Thoracic aorta (tissue), 2 donors: ENCODE measurements at places on chromosomes 3 and 15. TPM values are rescaled to one million over a fixed set of nuclear protein-coding genes. Genes with fewer than 3 reads are reported as not detected.

GRCh38 chr15:45091161-45091560 lies 22.8 kb downstream of the DUOX2 start:
- DNase-seq = no peak

- no peak for DNase-seq
Measured at GRCh38 chr15:71094137-71094536, 21.1 kb upstream of the THSD4 start.

DNA sequence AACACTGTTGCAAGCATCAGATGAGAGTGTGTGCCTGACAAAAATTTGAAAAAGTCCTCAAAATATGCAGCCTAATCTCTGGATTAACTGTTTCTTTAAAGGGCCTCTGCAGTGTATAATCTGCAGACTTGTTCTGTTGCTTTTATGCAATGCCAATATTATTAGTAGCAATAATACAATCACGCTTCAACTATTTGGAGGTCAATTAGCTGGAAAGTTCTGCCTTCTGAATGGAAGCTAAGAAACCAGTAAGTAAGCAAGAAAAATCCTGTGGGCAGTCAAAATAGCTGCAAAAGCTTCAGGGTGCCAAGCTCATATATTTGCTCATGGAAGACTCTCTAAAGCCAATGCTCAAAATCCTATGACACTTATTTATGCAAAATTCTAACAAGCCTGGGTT lies 153.2 kb upstream of the NR2F2 start:
- DNase-seq = no peak

DNA sequence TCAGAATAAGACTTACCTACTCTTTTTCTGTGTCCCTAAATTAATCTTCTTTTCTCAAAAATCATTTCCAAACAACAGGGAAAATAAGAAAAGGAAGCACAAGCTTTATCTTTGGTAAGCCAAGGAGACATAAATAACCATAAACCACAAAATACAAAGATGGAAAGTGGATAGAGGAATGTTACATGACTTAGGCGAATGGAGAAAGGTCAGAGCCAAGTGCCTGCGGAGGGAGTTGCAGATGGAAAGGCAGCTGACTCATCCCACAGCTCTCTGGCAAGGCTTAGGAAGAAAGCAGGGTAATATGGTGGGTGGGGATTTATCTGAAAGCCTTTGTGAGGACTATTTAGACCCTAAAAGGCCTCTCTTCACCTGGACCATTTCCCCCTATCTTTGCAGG lies 72.8 kb downstream of the GALK2 start:
- no peak for DNase-seq

GRCh38 chr3:10194328-10195071 lies 29.8 kb downstream of the IRAK2 start:
- DNase-seq = peak; percentile 62

DNA sequence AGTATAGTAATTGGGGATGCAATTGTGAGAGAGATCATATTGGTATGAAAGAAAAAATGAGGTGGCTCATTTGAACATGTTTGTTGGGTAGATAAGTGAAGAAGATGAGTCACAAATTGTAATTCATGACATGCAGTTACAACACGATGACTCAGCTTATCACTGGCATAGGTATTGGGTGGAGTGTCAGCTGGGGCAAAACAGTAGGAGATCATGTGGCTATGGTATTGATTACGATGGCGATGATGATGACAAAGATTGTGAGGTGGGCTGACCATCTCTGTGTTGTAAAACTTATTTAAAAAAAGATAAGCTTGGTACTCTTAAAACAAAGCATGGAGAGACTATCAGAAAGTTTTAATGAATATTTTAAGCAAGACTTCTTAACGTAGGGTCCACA lies 11.6 kb upstream of the DPH6 start:
- DNase-seq = no peak

- no peak for DNase-seq
Measured at GRCh38 chr3:122397201-122397600, 13.2 kb downstream of the FAM162A start.

GRCh38 chr3:51944451-51945021 lies 2.4 kb downstream of the PARP3 start:
- DNase-seq = no peak

DNA sequence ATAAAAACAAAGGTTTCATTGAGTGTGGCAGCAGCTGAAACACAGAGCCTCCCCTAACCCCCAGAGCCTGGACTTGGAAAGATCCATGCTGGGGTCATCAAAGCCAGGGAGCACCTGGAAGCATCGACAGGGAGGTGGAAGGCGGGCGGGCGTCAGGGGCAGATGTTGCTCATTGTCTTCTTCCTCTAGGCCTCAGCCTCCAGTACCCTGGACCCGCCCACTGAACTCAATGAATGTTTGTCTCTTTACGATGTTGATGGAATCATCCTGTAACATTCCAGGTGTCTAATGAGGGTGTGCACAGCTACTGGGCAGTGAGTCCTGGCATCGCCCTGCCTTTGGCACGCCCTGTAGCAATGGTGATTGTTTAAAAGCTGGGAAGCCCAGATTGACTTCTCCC lies 9.8 kb downstream of the GP5 start:
- DNase-seq = no peak

DNA sequence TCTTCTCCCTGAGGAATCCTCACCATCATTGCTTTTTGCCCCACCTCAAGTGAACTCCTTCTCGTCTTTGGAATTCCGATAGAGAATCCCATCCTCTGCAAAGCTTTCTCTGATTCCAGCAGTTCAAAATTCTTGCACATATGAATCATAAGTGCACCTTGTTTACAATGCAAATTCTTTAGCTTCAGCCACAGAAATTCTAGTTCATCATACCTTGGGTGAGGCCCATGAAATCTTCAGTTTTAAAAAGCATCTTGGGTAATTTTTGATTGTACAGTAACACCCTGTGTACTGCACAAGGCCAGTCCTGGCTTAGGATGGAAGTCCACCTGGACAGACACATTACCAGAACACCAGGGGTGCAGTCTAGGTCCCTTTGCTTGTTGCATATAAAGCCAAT lies 30.8 kb downstream of the MDFIC2 start:
- no peak for DNase-seq

GRCh38 chr3:114698146-114699105 lies 404.6 kb downstream of the TIGIT start:
- no peak for DNase-seq

DNA sequence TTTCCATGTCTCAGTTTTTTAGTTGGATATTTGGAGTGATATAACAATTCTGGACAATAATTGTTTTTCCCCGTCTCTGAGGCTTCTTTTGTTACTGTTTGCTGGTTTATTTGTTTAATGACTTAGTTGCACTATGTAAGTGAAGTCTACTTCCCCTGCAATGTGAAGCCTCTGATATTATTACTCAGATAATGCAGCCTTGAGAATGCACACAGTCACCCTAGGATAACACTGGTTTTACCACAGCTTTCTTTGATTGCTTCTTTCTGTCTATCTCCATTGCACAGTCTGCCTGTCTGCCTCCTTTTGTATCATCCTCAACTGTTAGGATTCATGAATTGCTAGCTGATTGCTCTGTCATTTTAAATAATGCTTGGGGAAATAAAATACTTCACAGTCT lies 208.7 kb upstream of the ROBO1 start:
- DNase-seq = no peak

DNA sequence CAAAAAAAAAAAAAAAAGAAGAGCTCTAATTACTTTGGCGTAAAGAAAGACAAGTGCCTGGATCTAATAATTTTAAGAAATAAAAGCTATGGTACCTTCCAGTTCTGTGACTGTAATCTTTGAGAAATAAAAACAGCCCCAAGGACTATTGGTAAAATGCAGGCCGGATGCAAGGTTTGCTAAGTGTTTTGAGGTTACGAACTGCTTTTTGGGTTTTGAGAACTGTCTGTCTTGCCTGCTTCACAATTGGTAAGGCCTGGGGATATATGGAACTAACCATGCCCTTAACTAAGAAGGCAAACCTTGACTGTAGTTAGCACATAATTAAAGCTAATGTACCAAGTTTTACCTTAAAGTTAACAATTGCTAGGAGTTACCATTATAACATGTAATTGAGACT lies 388.4 kb upstream of the CBLB start:
- no peak for DNase-seq

DNA sequence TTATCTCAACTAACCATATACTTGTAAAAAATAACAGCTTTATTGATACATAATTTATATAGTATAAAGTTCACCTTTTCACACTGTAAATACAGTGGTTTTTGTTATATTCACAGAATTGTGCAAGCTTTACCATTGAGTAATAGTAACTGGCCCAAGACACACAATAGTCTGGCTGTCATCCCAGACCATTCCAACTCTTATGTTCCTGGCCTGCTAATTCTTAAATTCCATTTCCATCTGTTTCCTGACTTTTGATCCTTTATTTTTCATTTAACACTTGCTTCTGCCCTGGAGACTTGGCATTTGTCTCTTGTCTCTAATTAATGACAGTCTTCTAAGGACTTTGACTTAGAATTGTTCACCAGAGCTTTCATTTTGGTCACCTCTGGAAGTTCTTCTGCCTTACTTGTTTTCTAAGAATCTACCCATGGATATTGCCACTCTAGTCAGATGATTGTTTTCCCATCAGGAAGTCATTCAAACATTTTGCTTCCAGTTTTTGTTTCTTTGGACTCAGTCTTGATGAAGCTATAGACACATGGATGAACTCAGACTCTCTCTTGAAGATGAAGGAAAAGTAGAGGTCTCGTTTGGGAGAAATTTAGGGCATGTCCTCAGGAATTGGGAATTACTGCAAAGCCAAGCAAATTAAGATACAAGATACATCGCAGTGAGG lies 27.2 kb upstream of the PLSCR4 start:
- no peak for DNase-seq

DNA sequence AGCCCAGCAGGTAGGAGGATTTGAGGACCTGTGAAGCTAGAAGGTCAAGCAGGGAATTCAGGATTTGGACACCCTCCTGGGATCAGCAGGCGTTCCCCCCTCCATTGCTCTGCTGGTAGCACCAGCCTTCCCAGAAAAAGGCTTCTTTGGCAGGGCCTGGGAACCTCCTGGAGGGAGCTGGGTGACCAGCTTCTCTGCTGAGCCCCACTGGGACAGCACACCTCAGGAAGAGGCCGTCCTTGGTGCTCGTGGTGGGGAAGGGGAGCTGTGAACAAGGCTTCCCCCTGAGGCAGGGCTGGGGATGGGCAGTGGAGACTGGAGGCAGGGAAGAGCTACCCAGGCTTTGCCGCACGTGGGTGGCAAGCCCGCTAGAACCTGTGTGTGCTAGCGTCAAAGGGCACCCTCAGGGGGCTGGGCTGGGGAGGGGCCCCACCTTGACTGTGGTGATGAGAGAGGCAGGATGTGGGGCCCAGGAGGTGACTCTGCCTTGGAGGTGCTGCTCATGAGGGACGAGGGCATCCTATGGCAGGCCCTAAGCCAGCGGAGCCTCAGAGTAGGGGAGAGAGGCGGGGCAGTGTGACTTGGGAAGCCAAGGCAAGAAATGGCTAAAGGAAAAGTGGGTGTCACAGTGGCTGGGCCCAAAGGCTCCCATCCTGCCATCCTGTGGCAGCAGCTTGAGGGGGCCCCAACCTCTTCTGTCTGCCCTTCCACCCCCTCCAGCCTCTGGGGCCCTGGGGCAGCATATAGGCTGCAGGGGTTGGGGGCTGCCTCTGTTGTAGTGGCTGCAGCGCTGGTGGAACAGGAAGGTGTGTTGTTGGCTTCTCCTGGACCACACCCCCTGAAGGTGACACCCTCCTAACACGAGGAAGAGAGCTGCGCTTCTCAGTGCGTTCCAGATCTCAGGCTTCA lies 20.7 kb downstream of the KLF13 start:
- no peak for DNase-seq

- DNase-seq = no peak
Measured at GRCh38 chr3:49416867-49417266, 4.6 kb downstream of the TCTA start.

- no peak for DNase-seq
Measured at GRCh38 chr3:190596349-190597285, 82.7 kb downstream of the IL1RAP start.

DNA sequence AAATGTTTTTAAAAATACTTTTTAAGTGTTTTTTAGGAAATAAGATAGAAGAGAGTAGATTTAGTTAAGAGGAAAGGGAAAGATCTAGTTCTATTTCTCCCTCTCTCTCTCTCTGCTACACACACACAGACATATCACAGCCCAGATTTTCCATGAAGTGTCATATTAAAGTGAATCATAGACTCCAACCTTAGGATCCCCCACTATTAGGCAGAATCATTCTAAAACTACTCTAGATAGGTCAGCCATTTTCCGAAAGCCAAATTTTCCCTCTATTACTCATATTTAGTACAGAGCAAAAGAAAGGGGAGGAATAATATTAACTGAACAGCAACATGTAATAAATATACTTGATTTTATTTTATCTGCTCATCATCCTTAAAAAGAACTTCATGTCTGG lies 45.1 kb upstream of the RSL24D1 start:
- DNase-seq = no peak

GRCh38 chr3:84904816-84905555 lies 53.8 kb upstream of the CADM2 start:
- DNase-seq = no peak

DNA sequence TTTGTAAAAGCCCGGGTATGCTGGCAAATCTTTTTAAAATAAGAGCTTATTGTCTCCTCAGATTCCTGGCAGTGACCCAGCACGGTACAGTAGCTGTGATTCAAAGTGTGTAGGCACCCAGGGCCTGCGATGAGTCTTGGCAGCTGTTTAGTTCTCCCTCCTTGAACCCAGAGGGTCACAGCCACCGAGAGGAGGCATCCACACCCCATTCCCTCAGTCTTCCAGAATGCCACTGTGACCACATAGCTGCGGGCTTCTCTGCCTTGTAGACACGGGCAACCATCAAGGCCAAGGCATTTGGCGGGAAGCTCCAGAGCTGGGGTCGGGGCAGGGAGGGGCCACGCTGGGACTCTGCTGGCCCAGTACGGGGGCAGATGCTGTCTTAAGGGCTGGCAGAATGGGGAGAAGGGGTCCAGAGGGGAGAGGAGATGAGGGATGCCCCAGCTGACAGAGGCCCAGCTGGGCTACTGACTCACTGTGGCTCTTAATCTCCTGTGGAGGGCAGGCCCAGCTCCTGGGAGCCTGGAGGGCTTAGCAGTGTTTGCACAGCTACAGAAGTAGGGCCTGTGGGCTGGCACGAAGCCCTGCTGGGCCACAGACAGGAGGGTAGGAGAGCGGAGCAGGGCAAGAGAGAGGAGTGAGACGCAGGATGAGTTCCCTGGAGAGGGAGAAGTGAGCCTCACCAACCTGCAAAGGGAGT lies 68.8 kb upstream of the DLG1 start:
- no peak for DNase-seq

GRCh38 chr15:81197255-81197630 lies 564 bp downstream of the IL16 start:
- DNase-seq = no peak

UNC13C gene
- 1.2 TPM for total RNA-seq

IL17RC gene
- 52.2 TPM for total RNA-seq

CCRL2 gene
- total RNA-seq = 0.41 TPM

TMEM45A gene
- 26.5 TPM for total RNA-seq

SOX14 gene
- total RNA-seq = not detected

PRTG gene
- 0.41 TPM for total RNA-seq

BCL2A1 gene
- not detected for total RNA-seq
